Skeletal muscle tissue (tissue), 5 donors: ENCODE measurements at places on chromosomes 7 and 10. TPM values are rescaled to one million over a fixed set of nuclear protein-coding genes. Genes with fewer than 3 reads are reported as not detected.

The SLC29A4 gene
- 6.3 TPM for total RNA-seq

The CALD1 gene
- total RNA-seq = 89.8 TPM

The AOC1 gene
- total RNA-seq = under 0.01 TPM

The HOXA9 gene
- 7.8 TPM for total RNA-seq

The LIPN gene
- not detected for total RNA-seq

The OR2AE1 gene
- total RNA-seq = not detected

The CREB3L2 gene
- 12.5 TPM for total RNA-seq

The GJD4 gene
- total RNA-seq = 2.1 TPM

The AKR1C8 gene
- not detected for total RNA-seq

The PSD gene
- total RNA-seq = 3.7 TPM

The TAS2R5 gene
- total RNA-seq = 0.52 TPM

The CYP2W1 gene
- total RNA-seq = not detected

The ZNF425 gene
- 5.2 TPM for total RNA-seq

The IKZF1 gene
- 2.1 TPM for total RNA-seq

The SYCE1 gene
- total RNA-seq = not detected

The STEAP4 gene
- total RNA-seq = 3.7 TPM

The MCM10 gene
- 4.2 TPM for total RNA-seq

The RPEL1 gene
- total RNA-seq = not detected

The NRAP gene
- total RNA-seq = 27.1 TPM

The EIF4H gene
- total RNA-seq = 188 TPM

The AGAP6 gene
- 1.0 TPM for total RNA-seq

The TEX47 gene
- total RNA-seq = not detected

The TAS2R3 gene
- 3.7 TPM for total RNA-seq

The MYO3A gene
- 1.0 TPM for total RNA-seq

The DNMBP gene
- 15.1 TPM for total RNA-seq

The GOLGA7B gene
- not detected for total RNA-seq

The THSD7A gene
- total RNA-seq = 4.7 TPM

The JCAD gene
- total RNA-seq = 19.8 TPM

The TBX20 gene
- 1.0 TPM for total RNA-seq

The RELN gene
- total RNA-seq = 14.1 TPM

The TBXAS1 gene
- total RNA-seq = 9.9 TPM

The UNC5B gene
- 6.3 TPM for total RNA-seq

The SPDYE1 gene
- not detected for total RNA-seq

The TLX1 gene
- not detected for total RNA-seq

The ITGB8 gene
- 12.5 TPM for total RNA-seq

The FKBP6 gene
- total RNA-seq = under 0.01 TPM

The OR2A1 gene
- total RNA-seq = under 0.01 TPM

The COL28A1 gene
- 2.1 TPM for total RNA-seq

The ABHD11 gene
- 13.6 TPM for total RNA-seq

The RBP4 gene
- 12.5 TPM for total RNA-seq

The STEAP1 gene
- 5.7 TPM for total RNA-seq

The HILPDA gene
- 22.4 TPM for total RNA-seq

The BICC1 gene
- total RNA-seq = 25.6 TPM

The HOXA6 gene
- 3.1 TPM for total RNA-seq

The AGMO gene
- 3.1 TPM for total RNA-seq

The PSTK gene
- total RNA-seq = 5.7 TPM
